ENCODE measurements at places on chromosomes 6 and 20.

- no peak for DNase-seq
These were observed 1.8 kb downstream of the AARS2 start for GRCh38 chr6:44311304-44311703.

DNA sequence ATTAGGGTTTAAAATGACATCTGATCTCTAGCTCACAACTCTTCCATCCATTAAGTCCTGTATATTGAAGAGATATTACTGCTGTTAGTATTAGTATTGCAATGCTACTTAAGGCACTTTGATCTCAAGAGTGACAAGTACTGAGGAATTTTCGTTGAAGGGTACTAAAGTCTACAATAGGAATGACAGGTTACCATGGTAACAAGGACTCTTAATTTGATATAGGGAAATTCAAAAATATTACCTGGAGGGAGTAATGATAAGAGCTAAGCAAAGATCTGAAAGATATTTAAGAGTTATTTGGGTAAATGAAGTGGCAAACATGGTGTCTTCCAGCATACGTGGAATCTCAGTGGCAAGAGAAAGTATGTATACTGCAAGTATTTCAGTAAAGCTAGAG is 518.0 kb upstream of the SLC35B3 start:
- no peak for DNase-seq

DNA sequence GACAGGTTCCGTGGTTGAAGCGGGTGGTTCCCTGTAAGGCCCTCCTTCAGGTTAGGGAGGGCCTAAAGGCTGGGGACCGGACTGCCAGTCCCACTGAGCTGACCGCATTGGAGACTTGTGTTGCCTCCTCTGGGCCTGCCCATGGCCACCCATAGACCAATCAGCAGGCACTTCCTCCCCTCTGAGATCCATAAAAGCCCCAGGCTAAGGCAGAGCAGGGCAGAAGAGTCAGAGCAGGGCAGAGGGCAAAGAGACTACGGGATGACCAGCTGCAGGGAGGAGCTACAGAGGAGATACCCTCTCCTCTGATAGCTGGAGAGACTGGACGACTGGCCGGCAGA is 537.4 kb downstream of the TENT5A start:
- DNase-seq, result no peak

DNA sequence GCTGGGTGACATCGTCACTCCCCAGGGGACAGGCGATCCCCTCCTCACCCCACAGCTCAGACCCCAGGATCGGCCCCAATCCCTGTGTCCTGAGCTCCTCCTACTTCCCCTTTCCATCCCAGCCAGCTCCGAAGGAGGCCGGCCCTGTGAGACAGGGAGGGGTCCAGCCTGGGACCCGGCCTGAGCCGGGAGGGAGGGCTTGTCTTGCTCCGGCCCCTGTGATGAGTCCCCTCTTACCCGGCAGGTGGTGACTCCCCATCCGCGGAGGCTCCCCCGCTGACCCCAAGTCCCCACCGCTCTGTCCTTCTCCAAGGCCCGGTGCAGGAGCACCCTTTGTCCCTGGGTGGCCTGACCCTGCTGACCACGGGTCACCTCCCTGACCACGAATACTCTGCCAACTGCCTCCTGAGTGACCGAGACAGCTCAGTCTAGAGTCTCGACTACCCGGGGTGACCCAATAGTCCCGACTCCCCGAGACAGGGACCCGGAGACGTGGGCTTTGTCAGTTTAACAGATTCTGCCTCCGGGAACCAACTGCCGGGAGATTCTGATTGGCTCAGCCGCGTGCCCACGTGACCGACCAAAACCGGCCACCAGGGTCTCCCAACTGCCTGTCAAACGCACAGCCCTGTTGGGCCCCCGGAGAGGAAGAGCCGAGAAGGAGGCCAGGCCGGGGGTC is 187.4 kb upstream of the PROKR2 start:
- DNase-seq, result peak; percentile 29

- peak; percentile 51 for DNase-seq
These were observed 90.7 kb upstream of the ARID1B start for GRCh38 chr6:156686301-156686994.

GRCh38 chr20:47800623-47801022 is 15.3 kb upstream of the SULF2 start:
- no peak for DNase-seq

GRCh38 chr6:142848156-142848555 is 96.8 kb downstream of the HIVEP2 start:
- no peak for DNase-seq

DNA sequence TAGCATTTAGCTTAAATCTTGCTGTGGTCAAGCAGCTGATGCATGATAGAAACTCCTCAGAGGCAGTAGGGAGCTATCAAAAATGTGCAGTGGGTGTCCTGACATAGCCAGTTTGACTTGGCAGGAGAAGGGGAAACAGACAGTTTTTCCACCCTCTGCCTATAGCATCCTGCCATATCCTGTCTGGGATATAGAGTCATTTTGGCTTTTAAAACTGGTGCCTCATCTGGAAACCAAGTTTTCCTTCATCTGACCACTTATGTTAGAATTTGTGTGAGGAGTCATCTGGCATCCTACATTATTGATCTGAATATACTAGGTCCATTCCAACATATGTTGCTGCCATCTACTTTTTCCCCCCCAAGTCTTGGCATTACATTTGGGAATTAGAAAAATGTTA is 284.1 kb downstream of the CD109 start:
- DNase-seq, result peak; percentile 14

DNA sequence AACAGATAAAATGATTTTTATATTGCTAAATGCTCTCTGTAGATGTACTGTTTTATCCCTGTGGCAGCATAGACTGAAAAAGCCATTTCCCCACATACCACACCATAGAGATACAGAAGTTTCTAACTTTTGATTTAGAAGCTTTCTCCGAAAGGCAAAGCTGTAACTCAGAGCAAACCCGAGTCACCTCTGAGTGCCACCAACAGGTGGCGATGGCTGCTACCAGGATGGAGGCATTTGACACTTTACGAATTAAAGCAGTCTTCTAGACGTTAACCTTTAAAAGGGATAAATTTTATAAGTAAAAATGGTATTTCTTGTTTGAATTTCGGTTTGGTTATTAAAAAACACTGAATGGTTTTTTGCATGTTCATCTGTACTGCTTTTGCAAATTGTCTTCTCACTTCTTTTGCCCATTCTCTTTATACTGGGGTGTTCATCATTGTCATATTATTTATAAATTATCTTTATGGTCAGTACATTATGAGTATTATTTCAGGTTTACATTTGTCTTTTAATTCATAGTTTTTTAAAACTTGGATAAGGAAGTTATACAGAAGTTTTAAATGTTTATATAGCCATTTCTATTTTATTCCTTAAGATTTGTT is 201.0 kb upstream of the CEP162 start:
- peak; percentile 61 for DNase-seq

- DNase-seq, result no peak
These were observed 347.3 kb upstream of the RUNX2 start for GRCh38 chr6:44980841-44981240.

- DNase-seq, result peak; percentile 44
These were observed 23.1 kb downstream of the VPS52 start for GRCh38 chr6:33248643-33248931.

DNA sequence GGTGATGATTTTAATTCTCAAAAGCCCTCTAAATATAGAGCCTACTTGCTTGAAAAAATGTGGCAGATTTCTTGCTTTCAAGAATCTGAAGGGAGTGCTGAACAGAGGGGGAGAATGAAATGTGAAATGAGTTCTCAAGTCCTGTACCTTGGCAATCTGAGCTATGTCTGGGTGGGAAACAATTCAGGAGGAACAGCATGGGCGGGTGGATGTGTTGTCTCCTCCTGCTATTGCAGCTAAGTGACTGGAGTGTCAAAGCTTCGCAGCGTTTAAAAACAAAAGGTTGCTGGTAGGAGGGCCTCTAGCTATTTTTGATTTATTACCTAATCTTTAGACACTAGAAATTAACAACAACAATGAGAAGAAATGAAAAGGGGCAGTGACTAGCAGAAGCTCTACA is 102.5 kb upstream of the ARG1 start:
- DNase-seq, result no peak

- DNase-seq, result no peak
These were observed at the start of gene FOXA2 for GRCh38 chr20:22584522-22584921. Gene FOXA2 (minus strand): TSS chr20:22584572. CDS start chr20:22584278, 294 bp downstream.

DNA sequence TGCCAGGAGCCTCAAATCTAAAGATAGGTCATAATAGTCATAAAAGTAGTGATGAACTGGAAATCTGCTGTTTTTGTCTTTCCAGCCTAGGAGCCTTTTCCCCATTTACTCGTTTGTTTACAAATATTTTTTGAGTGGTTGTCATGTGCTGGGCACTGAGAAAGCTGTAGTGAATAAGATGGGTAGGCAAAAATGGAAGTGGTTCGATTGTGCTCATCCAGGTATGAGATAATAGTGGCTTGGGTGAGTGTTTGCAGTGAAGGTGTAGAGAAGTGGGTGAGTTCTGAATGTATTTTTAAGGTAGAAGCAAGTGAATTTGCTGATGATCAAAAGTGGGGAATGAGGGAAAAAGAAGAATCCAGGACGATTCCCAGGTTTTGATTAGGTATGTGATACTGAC is 53.0 kb downstream of the CARMIL1 start:
- no peak for DNase-seq

DNA sequence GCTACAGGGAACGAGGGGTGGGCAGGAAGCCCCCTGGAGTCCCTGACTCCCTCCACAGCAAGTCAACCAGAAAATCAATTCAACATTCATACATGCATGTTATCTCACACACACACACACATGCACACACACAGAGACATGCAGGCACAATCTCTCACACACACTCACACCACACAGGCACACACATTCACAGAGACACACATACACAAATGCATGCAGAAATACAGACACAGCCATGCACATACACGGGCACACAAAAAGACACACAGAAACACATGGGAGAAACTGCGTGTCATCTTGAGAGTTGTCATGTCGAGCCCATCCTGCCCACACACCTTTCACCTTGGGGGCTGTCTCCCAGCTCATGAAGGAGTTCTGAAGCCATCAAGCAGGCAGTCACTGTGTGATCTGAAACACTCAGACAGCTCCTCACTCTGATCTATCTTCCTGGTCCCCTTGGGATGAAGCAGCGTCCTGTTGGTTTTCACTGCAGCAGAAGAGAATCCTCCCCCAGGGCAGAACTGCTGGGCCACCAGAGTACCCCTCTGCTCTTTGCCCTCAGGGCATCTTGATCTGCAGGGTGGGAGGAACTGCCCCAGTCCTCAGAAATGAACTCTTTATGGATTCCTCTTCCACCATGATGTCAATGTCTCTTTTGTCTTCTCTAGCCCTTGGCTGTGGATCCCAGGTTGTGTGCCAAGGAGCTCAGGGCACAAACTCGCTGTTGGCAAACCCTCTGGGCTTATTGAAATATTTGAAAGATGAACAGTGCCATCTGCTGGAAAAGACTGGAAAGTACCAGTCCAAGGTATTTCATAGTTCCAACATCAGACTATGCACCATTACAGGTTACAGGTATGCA is 8.8 kb downstream of the RAET1L start:
- DNase-seq, result peak; percentile 67

GRCh38 chr6:67643281-67643680 is 991.8 kb upstream of the ADGRB3 start:
- no peak for DNase-seq

DNA sequence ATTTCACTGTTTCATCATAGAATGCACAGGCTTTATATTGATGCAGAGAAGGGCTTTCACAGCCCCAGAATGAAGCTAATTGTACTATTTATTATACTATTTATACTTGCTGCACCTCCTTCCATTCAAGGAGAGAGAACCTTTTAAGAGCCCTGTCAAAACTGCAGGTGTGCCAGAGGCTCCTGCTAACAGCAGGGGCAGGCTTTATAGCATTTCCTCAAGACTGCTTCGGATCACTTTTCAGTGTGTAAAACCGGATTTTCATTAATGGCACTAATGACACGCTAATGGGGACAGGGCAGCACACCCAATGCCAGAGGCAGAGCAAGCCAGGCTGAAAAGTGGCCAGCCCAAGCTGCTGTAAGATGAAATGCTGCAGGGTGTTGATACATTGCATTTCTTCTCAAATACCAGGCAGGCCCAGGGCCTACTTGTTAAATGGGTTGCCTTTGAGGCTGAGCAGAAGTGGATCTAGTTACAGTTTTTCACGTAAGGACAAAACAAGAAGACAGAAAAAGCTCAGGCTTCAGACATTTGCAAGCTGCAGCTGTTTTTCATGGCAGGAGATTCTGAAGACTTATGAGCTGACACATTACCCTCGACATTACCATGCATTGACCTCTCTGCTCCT is 487.7 kb upstream of the BTBD3 start:
- no peak for DNase-seq

GRCh38 chr6:31354158-31354863 is 2.7 kb downstream of the HLA-B start:
- DNase-seq, result no peak

DNA sequence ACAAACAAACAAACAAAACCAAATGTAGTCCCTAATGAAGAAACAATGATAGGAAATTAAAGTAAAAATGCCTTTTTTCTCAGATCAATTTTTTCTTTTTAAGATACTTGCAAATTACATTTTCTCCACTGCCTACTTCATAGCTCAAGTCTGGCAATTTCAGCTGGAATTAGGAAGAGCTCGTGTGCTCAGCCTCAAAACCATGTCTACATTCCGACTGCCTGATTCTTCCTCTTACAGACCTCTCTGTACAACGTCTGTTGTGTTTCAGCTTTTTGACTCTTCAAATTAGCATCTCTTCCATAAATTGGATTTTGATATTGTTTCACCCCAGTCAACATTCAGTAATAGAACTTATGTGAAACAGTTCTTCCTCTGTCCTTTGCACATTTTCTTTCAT is 9.3 kb upstream of the EDN1 start:
- DNase-seq, result peak; percentile 63

DNA sequence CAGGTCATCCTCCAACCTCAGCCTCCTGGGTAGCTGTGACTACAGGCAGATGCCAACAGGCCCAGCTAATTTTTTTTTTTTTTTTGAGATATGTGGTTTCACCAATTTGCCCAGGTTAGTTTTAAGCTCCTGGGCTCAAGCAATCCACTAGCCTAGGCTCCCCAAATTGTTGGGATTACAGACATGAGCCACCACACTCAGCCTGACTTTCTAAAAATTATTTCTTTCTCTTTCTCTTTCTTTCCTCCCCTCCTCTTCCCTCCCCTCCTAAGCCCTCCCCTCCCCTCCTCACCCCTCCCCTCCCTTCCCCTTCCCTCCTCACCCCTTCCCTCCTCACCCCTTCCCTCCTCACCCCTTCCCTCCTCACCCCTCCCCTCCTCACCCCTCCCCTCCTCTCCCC is 127.3 kb downstream of the BTBD3 start:
- DNase-seq, result no peak

DNA sequence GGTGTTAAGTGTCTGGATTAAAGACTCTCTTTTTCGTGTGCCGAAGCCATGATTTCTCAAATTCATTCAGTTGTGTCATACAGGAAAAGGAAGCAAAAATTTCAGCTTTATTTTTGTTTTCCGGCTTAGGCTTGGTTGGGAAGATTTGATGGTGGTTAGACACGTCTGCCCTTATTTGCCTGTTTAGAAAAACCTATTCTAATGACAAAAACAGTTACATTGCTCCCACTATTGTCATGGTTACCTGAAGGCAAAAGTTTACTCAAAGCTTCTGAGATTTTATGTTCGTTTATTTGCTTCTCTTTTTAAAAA is 982 bp downstream of the DNAJC5 start:
- DNase-seq, result peak; percentile 8

DNA sequence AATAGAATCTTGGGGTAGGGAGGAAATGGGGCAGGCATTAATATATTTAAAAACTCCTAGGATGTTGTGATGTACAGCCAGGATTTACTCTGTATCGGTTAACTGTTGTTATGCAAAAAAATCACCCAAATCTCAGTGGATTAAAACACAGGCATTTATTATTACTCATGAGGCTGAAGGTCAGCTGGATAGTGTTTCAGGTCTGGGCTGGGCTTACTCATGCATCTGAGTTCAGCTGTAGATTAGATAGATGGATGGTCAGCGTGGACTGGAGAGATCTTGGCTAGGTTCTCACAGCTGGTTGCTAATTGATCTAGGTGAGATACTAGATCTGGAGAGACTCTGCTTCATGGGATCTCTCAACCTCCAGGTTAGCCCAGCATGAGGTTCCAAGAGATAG is 131.4 kb downstream of the BTBD3 start:
- no peak for DNase-seq
